ENCODE measurements at places on chromosomes 12 and 14. TPM values are rescaled to one million over a fixed set of nuclear protein-coding genes. Genes with fewer than 3 reads are reported as not detected.
A peak's percentile ranks its signal among the peaks of the same experiment; 100 is the strongest.

DNA sequence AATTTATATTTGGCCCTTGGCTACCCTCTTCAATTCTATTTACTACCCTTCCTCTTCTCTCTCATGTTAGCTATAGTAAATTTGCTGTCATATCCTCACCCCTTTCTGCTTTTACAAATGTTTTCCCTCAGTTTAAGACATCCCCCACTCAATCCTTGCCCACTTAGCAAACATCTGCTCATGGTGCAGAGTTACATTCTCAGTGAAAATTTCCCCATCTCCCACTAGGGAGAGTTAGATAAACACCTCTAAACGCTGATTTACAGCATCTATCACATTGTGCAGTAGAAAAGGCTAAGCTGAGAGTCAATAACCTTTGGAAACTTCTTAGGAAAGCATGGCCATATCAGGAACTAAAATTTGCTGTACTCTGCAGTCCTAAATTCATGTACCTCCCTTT, 69.0 kb downstream of the DENND5B start:
- no peak for DNase-seq

DNA sequence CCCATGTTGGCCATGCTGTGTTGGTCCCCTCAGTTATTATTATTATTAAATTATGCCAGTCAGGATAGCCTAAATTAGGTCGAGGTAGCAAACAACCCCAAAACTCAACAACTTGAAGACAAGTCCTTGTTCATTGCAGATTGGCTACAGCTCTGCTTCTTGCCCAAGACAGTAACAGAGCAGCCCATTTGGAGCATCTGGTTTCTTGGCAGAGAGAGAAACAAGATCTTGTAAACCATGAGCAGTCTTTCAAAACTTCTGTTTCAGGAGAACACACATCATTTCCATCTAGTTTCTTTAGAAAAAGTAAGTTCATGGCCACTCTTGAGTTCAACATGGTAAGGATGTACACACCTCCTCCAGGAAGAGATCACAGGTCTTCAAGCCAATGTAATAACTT, 52.3 kb downstream of the E2F7 start:
- no peak for DNase-seq

OTUB2 gene
- 0.09 TPM for total RNA-seq

BCL11B gene
- 56.2 TPM for total RNA-seq

DNA sequence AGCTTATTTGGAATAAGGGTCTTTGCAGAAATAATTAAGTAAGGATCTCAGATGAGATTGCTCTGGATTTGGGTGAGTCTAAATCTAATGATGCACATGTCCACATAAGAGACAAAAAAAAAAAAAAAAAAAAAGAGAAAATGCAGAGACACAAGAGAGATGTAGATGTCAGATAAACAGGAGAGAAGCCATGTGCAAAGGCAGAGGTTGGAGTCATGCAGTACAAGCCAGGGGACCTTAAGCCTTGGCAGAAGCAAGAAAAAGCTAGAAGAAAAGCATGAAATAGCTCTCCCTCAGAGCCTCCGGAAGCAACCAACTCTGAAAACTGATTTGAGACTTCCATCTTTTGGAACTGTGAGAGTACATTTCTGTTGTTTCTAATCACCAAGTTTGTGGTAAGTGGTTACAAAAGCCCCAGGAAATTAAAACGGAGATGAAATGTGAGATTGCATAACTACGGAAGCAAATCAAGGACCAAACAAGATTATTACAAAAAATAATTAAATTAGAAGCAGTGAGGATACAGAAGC, 1304.0 kb upstream of the SEL1L start:
- DNase-seq = no peak

VWF gene
- 0.95 TPM for total RNA-seq

DNA sequence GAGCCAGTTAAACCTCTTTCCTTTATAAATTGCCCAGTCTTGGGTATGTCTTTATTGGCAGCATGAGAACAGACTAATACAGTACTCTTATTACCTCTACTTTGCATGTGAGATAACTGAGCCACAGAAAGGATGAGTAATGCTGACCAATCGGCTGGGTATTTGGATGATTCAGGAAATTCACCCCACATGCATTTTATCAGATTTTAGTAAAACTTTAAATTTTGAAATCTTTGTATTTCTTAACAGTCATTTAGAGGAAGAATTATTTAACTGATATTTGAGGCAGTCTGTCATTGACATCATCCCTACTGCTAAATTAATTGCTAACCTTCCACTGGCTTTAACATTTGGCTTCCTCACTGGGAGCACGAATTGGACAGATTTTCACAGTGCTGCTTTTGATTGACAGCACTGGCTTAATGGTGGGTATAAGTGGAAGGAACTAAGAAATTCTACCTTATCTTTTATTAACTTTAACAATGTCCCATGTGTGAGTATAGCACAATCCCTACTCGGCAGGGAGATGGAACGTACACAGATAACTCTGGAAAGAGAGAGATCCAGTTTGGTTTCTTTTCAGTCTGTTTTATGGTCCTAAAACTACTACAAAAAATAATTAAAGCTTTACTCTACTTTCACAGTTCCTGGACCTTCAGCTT, 261.0 kb downstream of the DACT1 start:
- DNase-seq = no peak

GRCh38 chr14:58639198-58639565, 1.4 kb downstream of the DACT1 start:
- DNase-seq = no peak

DNA sequence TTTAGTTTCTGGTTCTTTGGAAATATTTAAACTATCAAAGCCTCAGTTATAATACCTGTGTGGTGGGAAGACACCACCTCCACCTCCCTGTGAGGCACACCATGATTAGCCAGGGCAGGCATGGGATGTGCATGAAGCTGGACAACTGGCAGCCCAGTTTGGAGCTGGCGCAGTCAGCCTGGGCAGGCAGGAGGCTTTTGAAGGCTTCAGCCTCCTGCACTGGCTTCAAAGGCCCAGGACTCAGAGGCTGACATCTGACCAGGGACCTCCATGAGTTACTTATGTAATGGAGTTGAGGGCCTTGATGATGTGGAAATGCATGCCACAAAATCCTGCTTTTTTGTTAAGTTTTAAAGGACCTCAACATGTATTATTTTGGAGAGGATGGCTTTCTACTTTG, 30.3 kb downstream of the C14orf132 start:
- DNase-seq = no peak

DNA sequence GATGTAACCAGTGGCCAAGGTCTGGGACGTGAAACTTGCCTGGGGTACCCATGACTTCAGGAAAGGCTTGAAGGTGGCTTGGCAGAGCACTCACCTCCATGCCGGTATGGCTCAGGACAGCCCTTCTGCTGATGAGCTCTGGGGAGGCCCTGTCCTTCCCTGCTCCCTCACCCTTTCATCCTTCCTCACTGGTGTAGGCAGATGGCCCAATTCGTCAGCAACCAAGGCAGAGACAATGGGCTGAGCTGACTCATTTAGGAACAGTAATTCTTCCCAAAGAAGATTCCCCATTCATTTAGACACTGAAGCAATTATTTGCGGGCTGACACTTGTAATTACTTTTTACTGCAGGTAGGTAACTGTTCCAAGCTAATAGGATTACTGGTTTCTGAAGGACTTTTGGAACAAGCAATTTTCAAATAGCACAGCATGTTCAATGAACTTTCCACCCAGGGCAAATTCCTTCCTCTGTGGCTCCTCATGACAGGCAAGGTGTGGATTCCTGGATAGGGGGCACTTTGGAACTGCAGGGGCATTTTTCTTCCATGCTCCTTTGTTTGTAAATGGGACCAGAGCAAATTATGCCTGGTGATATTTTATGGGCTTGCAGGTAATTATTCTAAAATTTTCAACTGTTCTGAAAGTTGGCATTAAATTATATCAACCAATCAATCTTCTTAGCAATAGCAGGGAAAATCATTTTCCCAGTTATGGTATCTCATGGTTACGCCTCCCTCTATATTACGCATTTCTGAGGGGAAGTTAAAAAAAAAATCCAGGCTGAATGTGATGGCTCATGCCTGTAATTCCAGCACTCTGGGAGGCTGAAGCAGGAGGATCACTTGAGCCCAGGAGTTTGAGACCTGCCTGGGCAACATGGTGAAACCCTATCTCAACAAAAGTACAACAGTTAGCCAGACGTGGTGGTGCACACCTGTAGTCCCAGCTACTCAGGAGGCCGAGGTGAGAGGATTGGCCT, 24.1 kb upstream of the NRDE2 start:
- DNase-seq = no peak

CFAP251 gene
- 0.80 TPM for total RNA-seq

SRRM4 gene
- total RNA-seq = not detected

- DNase-seq = no peak
Measured at GRCh38 chr12:124626971-124627411, 59.6 kb upstream of the NCOR2 start.

DNA sequence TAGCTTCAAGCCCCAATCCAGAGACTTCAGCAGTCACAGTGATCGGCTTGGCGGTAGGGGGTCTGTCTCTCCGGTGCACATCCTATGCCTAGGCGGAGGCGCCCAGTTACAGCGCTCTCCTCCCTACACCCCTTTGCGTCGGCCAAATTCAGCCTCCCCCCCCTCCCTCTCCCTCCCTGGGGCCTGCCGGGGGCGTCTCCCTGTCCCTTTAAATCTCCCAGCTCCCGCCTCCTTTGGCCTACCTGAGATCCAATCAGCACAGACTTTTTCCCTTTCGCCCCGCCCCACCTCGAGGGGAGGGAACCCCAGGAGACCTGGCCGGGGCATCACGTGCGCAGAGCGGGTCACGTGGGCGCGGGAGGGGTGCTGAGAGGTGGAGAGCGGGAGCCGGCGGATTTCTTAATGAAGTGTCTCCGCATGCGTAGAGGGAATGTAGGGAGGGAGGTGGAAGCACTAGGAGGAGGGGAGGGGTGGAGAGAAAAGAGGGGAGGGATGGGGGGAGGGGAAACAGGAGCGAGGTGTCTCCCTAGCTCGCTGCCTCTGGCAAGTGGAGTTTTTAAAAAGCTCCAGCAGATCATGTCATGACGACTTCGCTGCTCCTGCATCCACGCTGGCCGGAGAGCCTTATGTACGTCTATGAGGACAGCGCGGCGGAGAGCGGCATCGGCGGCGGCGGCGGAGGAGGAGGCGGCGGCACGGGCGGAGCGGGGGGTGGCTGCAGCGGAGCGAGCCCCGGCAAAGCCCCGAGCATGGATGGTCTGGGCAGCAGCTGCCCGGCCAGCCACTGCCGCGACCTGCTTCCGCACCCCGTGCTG, at the start of gene HOXC13:
Gene HOXC13 (plus strand): TSS at position 506 of the 815 bp plus-strand sequence. CDS start 76 bp downstream, at position 582.
- DNase-seq = peak; percentile 37

DNA sequence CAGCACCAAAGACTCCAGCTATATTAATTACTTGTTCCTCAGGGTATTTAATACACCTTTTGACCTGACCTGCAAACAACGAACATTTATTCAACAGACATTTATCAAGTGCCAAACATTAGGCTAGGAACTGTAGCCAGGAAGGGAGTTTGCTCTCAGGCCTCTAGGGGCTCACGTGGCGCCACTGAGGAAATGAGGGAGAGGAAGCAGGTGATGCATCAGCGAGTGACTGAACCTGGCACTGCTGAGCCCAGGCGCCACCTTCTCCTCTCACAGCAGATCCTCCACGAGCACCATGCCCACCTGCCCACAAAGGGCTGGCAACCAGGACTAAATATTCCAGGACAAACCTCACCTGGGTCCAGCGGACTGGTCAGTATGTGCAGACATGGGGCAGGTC, 50.2 kb downstream of the SETD3 start:
- DNase-seq = peak; percentile 33

- no peak for DNase-seq
Measured at GRCh38 chr14:94970941-94971730, 186.2 kb downstream of the DICER1 start.

DNA sequence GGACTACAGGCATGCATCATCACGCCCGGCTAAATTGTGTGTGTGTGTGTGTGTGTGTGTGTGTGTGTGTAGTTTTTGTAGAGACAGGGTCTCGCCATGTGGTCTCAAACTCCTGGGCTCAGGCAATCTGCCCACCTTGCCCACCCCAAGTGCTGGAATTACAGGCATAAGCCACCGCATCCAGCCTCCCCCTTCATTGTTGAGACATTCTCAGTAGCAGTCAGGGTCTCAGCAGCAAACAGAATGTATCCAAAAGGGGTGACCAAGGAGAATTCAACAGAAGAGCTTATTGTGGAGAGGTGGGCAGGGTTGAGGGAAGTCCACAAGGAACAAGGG, 37.3 kb upstream of the PLEKHG6 start:
- no peak for DNase-seq

GRCh38 chr14:24122898-24123297, 7.6 kb upstream of the FITM1 start:
- DNase-seq = no peak

PTGDR gene
- total RNA-seq = 112 TPM

GRCh38 chr14:34966413-34966812, 16.4 kb upstream of the SRP54 start:
- DNase-seq = no peak

GRCh38 chr12:102736328-102736727, 180.7 kb downstream of the PAH start:
- DNase-seq = no peak

NKX2-1 gene
- not detected for total RNA-seq

DNA sequence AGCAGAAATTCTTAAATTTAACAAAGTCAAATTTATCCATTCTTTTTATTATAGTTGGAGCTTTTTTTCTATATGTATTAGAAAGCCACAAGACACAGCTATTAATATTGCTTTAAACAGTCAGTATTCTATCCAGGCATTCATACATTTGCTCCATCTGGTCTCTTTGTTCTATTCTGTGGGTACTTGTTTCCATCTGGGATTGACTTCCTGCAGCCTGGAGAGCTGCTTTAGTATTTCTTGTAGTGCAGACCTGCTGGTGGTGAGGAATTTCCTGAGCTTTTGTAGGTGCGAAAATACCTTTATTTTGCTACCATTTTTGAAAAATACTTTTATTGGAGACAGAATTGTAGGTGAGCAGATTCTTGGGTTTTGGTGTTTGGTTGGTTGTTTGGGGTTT, 29.0 kb downstream of the CCDC60 start:
- DNase-seq = no peak

GRCh38 chr12:19238540-19238939, 109.0 kb downstream of the PLEKHA5 start:
- DNase-seq = no peak

ULK1 gene
- 142 TPM for total RNA-seq

- no peak for DNase-seq
Measured at GRCh38 chr12:6703631-6704030, 3.0 kb upstream of the PIANP start.

- no peak for DNase-seq
Measured at GRCh38 chr14:99720941-99721791, 37.1 kb downstream of the CYP46A1 start.

TPPP2 gene
- total RNA-seq = not detected

GRCh38 chr14:74596741-74597450, 15.1 kb downstream of the LTBP2 start:
- no peak for DNase-seq

GRCh38 chr12:52613384-52614030, 4.9 kb downstream of the KRT73 start:
- no peak for DNase-seq

TCL1B gene
- not detected for total RNA-seq

ZNF84 gene
- 26.1 TPM for total RNA-seq

- no peak for DNase-seq
Measured at GRCh38 chr12:89161557-89161956, 190.7 kb downstream of the DUSP6 start.

DNA sequence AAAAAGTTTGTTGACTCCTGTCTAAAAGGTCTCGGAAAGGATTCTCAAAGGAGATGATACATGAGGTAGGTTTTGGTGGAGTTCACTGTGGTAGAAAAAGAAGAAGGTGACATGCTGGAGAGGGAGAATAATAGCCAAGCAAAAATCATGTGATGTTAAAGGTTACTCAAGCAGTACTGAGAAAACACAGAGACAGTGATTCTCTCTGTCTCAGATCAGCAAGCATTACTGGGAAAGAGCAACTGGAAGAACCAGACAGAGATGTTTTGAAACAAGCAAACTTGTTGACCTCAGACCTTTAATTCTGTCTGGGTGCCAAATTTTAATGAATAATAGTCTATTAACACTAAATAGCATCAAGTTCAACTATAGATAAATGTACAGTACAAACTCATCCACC, 183.5 kb upstream of the PLEKHG7 start:
- no peak for DNase-seq

EFS gene
- total RNA-seq = not detected

Measured in natural killer cell (primary cell).